Inflammatory macrophage treated with lipopolysaccharide for 4 hours (primary cell): ENCODE measurements at places on chromosomes 2 and 18.

GRCh38 chr2:80054346-80054675, 250.2 kb downstream of the LRRTM1 start:
- no peak for DNase-seq

DNA sequence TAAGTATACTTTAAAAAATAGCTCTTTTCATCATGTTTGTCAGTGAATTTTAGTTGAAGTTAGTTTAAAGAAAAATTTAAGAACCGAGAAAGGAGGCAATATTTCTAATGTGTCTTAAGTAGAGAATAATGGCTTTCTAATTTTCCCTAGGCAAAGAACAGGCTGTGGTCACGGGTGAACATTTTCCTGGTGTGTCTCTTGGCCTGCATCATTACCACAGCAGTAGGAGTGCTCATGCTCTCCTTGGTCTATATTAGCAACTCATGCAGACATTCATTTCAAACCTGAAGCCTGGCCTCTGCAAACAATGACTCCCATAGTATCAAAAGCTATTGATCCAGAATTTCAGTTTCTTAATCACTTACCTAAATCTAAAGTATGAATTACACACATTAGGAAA, 57.4 kb downstream of the C18orf54 start:
- no peak for DNase-seq

GRCh38 chr2:84896567-84896966, 8.9 kb upstream of the TMSB10 start:
- no peak for DNase-seq

- DNase-seq, result no peak
Measured at GRCh38 chr2:236054125-236054524, 114.1 kb downstream of the GBX2 start.

DNA sequence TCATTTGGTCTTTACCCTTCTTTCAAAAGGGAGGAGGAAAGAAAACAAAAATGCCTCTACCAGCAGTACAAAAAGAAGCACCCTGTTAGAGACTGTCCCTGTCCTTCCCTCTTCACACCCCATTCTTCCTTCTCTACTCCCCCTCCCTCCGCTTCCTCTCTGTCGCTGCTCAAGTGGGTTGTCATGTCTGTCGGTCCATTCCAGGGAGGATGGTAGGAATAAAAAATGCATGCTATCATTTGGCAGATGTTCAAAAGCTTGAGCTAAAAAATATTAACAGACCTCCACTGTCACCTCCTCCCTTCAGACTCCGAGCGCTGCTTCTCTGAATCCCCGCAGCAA, 482.0 kb downstream of the BCL11A start:
- no peak for DNase-seq
